ENCODE measurements at places on chromosomes 1 and 21.

DNA sequence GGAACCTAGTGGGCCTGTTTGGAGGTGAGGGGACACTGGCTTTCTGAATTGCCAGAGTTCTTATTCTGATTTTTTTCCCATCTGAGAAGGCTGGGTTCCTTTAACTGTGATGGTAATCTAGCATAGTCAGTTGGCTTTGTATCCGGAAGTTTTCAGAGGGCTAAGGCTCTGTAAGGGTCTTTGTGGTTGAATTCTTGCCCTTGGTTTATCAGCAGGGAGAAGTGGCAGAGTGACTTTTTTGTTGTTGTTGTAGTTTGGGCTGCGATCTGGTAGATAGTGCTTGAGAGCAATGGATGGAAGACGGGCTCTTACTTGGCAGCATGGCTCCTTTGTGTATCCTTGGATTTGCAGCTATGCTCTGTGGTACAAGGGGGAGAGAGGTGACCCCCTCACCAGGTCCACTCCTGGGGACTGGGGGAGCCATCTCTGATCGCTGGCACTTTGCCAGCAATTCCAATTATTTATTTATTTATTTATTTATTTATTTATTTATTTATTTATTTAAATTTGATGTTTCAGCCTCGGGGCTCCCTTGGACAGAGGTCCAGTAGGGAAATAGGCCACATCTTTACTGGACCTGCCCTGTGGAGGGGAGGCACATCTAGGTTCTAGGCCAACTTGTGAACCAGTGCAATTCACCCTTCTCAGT is 18.5 kb downstream of the TCP10L start:
- no peak for DNase-seq

DNA sequence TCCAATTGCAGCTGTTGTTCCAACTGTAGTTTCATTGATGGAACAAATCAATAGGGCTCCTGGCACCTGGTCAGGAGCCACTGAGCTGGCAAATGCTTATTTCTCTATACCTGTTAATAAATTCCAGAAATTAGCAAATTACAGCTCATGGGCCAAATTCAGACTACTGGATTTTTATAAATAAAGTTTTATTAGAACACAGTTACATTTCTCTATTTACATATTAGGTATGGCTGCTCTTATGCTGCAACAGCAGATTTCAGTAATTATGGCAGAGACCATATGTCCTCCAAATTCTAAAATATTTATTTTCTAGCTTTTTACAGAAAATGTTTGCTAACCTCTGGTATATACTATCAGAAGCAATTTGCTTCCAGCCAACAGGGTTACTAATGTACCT is 47.8 kb downstream of the DUSP10 start:
- no peak for DNase-seq

GRCh38 chr1:247216261-247216660 is 39.6 kb upstream of the VN1R5 start:
- no peak for DNase-seq

- DNase-seq: no peak
Measured at GRCh38 chr1:175984813-175985212, 222.3 kb downstream of the COP1 start.

GRCh38 chr1:65310078-65310587 is 790 bp downstream of the DNAJC6 start:
- DNase-seq: no peak

DNA sequence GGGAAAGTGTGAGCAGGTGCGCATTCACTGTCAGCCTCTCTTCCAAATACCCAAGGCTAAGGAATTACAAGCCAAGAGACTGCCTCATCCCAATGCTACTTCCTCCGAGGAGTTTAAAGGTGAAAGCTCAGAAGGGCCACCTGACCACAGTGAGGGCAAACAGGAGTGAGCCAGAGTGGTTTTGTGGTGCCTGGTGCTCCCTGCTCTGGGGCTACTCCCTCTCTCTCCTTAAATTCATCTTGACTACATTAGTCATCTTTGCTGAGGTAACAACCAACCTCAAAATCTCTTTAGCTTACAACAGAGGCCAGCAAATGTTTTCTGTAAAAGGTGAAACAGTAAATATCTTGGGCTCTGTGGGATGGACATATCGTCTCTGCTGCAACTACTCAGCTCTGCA is 14.2 kb upstream of the ZBTB8A start:
- no peak for DNase-seq
